ENCODE measurements at places on chromosomes 13 and 19. TPM values are rescaled to one million over a fixed set of nuclear protein-coding genes. Genes with fewer than 3 reads are reported as not detected.

Gene CRX
- not detected for polyA plus RNA-seq

Gene SLC15A1
- polyA plus RNA-seq: not detected

Gene ADGRE2
- 0.15 TPM for polyA plus RNA-seq

Gene GRIN2D
- 0.36 TPM for polyA plus RNA-seq

Gene LILRA1
- polyA plus RNA-seq: not detected

Gene ING1
- polyA plus RNA-seq: 14.3 TPM

Gene ZNF835
- not detected for polyA plus RNA-seq

Gene NALCN
- 2.9 TPM for polyA plus RNA-seq

Gene C19orf38
- 0.26 TPM for polyA plus RNA-seq

Gene NANOS3
- polyA plus RNA-seq: 0.55 TPM

Gene MEIS3
- 51.3 TPM for polyA plus RNA-seq

- DNase-seq: no peak
Measured at GRCh38 chr13:97448503-97449251, 14.7 kb downstream of the RAP2A start.

GRCh38 chr13:100827489-100828176, 153.0 kb upstream of the TMTC4 start:
- no peak for DNase-seq

DNA sequence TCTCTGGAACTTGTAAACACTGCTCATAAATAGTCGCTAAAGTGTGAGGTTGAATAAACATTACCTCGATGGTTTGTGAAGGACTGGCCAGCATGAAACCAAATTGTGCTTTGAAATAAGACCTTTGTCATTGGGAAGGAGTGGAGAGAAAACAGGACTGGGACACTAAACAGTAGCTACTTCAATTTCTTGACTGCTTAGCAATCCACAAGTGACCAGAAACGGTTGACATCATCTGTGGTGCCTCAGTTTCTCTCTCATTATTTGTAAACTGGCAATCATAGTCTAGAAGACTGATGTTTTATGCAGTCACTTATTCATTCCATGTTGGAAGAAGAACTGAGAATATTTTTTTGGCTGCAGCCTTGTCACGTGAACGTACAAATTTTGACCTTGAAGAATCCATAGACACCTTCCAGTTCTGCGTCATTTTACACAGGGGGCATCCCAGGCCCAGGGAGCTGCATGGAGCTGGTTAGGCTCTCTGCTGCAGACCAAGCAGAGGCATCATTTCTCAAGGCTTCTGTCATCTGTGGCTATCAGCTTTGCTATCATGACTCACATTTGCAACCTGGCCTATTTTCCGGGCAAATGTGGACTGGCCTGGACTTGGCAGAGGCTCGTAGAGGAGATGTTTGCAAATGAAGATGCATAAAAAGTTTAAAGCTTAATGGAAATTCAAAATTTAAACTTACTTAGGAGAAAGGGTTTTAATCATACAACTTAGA, 391.8 kb downstream of the FGF9 start:
- DNase-seq: no peak

GRCh38 chr13:43285933-43286597, 262.7 kb downstream of the DNAJC15 start:
- DNase-seq: no peak

- no peak for DNase-seq
Measured at GRCh38 chr13:103734837-103735236, 668.6 kb upstream of the SLC10A2 start.

GRCh38 chr13:97526556-97526955, 92.6 kb downstream of the RAP2A start:
- DNase-seq: no peak

GRCh38 chr13:60012488-60012887, 151.2 kb downstream of the DIAPH3 start:
- DNase-seq: no peak

GRCh38 chr13:103466761-103467160, 400.5 kb upstream of the SLC10A2 start:
- no peak for DNase-seq

DNA sequence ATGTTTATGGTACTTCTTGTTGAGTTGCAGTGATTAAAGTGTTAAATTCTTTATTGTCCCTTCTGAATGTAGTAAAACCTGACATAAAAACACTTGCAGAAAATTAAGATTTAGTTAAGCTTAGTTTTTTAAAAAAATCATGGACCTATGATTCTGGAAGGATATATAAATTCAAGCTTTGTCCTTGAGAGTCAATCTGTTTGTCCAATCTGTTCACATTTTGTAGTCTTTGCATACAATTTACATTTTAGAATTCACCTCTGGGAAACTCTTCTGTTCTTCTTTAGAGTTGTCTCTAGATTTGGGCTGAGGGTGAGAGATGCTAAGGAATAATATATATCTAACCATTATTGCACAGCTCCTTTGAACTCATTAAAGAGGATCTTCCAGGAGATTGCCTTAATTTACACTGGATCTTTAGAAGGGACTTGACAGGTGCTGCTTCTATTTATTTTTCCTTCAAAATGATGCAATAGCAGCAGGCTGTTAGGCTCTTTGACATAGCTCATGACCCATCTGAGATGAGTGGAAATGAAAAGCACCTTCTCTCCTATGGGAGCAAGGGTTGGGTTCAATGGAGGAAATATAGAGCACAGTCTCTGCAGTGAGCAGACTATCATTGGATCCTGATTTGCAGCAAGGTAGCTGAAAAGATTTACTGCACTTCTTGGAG, 433.9 kb downstream of the GPC6 start:
- no peak for DNase-seq

DNA sequence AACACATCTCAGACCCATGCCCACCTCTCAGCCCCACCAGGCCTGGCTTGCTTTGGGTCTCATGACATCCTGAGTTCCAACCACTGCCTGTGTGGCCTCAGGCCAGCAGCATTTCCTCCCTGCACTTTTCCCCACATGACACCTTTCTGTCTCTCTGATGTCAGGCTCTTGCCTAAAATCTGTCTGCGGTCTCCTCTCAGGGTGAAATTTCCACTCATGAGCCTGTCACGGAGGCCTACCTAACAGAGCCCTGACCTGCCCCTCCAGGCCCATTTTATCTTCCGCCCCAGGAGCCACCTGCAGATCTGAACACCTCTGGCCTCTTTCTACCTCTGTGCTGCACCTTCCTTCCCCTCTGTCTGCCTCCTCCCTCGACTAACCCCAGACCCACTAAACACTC, 93.5 kb downstream of the ZDHHC20 start:
- DNase-seq: no peak

DNA sequence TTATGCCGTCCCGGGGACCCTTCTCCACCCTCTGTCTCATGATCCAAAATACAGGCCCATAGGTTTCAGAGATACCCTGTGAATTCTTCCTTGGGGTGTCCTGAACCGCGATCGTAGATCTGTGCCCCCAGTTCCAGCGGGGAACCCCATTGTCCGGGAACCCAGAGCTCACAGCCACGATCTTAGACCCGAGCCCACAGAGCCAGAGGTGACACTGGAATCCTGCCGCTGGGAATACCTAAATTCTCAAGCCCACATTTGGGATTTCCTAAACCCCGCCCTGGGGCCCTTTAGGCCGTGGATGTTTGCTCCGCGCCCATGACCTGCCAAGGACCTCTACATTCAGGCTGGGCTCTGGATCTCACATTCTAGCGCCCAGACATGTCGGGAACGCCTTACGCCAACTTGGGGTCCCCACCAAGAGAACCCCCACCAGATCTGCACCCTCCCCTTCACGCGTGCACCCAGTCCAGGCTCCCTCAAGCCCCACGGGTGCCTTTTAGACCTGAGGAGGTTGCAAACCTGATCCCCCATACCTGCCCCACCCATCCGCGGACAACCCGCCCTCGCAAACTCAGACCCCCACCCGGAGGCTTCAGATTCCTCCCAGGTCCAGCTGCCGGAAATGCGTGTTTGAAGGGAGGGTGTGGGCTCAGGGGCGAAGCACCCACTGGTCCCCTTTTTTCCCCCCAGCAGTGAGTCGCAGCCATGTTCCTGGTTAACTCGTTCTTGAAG, 605 bp downstream of the CAPNS1 start:
- no peak for DNase-seq

- no peak for DNase-seq
Measured at GRCh38 chr13:31408927-31409326, 209.2 kb downstream of the B3GLCT start.

- no peak for DNase-seq
Measured at GRCh38 chr19:40302224-40303011, 17.3 kb upstream of the AKT2 start.

- no peak for DNase-seq
Measured at GRCh38 chr19:47699360-47699917, 13.8 kb upstream of the EHD2 start.

GRCh38 chr19:17836530-17836929, 11.3 kb downstream of the JAK3 start:
- no peak for DNase-seq

GRCh38 chr13:99251921-99252320, 6.3 kb downstream of the GPR18 start:
- no peak for DNase-seq

DNA sequence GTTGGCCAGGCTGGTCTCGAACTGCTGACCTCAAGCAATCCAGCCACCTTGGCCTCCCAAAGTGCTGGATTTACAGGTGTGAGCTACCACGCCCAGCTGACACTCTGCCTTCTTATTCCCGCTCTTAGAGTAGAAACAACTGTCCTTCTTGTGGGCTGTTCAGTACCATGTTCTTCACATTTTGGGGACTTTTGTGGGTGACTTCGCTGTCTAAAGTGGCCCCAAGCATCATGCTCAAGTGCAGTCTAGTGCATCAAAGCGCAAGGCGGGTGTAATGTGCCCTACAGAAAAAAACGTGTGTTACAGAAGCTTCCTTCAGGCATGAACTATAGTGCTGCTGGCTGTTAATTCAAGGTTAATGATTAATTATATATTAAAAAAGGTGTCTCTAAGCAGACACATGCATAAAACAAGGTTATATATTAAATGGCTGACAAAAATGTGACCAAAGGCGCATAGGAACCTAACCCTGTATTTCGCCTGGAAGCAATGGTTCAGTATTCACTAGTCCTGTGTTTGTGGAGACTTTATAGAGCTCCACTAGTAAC, 38.3 kb downstream of the ABCC4 start:
- DNase-seq: no peak

DNA sequence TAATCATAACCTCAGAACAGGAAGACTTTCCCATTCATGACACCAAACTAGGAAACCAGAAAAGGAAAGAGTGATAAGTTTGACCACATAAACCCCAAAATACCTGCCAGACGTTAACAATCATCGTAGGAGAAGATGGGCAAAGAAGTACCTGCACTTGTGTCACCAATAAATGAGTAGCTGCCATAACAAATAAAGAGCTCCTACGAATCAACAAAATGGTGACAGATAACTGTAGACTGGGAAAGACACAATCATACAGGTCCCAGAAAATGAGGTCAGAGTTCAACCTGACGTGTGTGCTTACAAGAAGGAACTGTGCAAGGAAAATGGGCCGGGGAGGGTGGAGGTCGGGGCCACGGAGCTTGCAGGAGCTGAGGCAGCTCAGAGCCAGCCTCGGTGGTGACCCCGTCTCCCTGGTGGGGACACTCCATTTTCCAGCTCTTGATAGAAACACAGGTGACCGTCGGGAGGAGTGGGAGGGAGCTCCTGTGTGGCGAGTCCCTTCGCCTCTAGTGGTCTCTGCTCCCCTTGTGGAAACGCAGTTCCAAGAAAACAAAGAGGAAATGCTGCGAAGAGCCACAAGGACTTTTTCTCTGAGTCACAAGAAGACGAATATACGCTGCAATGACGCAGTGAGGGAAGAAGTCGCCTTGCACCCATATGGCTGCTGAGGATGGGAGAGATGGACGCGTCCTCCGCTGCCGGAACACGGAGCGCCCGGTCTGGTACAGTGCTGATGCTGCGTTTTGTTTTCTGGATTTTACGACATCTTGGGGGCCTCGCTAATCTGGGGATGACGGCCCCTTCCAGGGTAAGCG, 9.5 kb downstream of the PIP5K1C start:
- DNase-seq: no peak

Data from BJ (cell line).